Progenitor cell of endocrine pancreas (in vitro differentiated cells): ENCODE measurements at places on chromosomes 1 and 21.

DNA sequence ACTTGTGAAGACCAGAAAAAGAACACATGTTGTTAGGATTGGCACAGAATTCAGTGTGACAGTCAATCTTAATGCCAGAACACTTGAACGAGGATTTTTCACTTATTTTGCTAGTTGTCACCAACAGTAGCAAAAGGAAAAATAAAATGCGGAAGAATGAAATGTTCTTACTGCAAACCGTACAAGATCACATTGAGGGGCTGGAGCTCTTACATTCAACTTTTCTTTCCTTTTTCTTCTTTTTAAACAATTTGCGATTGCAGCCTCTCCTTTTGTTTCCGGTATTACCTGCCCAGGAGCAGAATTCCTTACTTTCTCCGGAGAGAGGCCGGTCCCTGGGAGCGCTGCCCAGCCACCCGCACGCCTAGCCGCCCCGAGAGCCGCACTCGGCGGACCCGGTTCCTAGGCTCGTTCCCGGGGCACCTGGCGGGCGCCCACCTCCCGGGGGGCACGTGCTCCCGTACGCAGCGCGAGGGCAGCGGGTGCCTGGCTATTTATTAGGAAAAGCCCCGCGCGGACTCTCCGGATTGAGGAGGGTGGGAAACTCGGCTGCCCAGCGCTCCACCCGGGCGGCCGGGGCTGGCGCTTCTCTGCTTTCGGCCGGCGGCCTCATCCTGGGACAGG, 1.2 kb upstream of the CAMTA1 start:
- no peak for DNase-seq

- no peak for DNase-seq
These were observed 137.8 kb upstream of the KRTAP19-8 start for GRCh38 chr21:31176080-31176551.

GRCh38 chr1:212951126-212951946, 995 bp downstream of the VASH2 start:
- DNase-seq = peak; percentile 11

GRCh38 chr1:92882819-92883218, 51.0 kb downstream of the RPL5 start:
- no peak for DNase-seq

DNA sequence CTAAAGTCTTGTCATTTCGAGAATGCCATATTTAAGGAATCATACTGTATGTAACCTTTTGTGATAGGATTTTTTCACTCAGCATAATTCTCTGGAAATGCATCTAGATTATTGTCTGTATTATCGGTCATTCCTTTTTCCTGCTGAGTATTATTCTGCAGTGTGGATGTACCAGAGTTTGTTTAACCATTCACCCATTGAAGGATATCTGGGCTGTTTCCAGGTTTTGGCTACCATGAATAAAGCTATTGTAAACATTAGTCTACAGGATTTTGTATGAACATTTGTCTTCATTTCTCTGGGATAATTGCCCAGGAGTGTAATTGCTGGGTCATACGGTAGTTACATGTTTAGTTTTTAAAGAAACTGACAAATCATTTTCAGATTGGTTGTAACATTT, 61.8 kb downstream of the ATP1A1 start:
- no peak for DNase-seq

DNA sequence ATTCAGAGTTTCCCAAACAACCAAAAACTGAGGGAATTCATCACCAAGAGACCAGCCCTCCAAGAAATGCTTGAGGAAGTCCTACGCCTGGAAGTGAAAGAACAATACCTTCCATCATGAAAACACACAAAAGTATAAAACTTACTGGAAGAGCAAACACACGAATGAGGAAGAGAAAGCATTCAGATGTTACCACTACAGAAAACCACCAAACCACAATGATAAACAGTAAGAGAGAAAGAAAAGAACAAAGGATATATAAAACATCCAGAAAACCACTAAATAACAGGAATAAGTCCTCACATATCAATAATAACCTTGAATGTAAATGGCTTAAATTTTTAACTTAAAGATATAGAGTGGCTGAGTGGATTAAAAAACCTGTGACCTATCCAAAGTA, 58.5 kb upstream of the BCL10 start:
- no peak for DNase-seq

DNA sequence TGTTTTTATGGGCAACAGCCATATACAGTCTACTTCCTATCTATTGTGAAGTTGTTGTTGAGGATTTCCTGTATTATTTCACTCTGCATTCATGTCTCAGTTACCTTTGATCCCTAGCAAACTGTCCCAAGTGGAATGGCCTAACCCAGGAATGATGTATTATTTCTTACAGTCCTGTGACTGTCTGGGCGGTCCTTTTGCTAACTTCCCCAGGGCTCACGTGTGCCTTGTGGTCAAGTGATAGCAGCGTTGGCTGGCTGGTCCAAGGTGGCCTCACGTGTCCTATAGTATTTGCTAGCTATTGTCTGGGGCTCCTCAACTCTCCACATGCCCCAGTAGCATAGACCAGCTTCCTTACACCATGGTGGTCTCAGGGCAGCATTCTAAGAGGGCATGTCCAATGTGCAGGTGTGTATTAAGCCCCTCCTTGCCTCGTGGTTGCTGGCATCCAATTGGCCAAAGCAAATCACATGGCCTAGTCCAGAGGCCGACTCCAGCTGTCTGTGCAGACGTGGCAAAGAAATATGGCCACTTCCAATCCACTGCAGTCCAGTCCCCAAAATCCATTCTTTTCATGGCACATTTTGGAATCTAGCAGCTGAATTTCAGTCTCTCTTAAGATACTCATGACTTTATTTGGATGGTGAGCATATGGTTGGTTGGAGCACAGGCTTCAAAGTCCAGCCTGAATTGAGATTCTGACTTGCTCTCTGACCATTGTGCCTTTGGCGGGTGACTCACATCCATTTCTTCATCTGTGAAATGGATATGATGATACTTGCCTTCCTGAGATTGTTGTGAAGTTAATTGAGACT, 94.1 kb downstream of the GALNT2 start:
- no peak for DNase-seq

DNA sequence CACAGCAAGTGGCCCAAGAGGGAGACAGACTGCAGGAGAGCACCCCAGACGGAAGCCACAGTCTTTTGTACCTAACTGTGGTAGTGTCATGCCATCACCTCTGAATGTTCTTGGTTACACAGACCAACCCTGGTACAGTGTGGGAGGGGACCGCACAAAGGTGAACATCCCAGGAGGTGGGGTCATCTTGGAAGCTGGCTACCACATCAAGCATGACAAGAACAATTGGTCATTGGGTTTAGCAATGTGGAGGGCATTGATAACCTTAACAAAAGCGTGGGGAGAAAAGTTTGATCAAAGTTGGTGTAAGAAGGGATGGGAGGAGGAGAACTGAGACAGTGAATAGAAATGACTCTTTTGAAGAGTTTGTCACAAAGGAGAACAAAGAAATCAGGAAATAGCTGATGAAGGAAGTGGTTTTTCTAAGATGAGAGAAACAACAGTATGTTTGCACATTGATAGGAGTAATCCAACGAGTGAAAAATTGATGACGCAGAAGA, 87.1 kb upstream of the CACNA1E start:
- DNase-seq = no peak
